ENCODE measurements at places on chromosomes 11 and 22.
A peak's percentile ranks its signal among the peaks of the same experiment; 100 is the strongest.

GRCh38 chr22:42225841-42226240 is 44.6 kb downstream of the TCF20 start:
- DNase-seq, result no peak

DNA sequence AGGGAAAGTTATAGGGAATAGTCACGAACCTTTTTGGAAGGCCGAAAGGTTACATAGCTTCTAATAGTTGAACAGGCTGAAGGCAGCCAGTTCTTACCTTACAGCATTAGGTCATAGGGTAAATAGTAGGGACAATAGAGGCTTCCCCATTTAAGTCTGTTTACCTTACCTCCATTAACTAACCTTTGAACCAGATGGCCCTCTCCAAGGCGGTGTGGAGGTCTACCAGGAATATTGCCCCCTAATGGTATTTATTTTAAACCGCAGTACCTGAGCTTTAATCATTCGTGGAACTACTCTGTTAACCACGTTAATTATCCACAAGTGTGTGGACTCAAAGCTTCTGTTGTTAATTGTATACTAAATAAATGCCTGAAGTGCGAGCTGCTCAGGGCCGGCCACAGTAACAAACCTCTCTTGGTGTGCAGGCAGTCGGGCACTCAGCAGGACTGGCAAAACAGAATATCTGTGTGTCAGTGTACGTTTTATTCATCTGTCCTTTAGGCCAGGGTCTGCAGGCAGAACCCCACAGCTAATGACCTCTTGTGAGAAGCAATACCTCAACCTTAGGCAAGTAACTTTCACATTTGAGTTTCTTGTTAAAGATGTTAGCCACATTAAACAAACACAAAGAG is 81.7 kb downstream of the PRCP start:
- DNase-seq, result no peak

DNA sequence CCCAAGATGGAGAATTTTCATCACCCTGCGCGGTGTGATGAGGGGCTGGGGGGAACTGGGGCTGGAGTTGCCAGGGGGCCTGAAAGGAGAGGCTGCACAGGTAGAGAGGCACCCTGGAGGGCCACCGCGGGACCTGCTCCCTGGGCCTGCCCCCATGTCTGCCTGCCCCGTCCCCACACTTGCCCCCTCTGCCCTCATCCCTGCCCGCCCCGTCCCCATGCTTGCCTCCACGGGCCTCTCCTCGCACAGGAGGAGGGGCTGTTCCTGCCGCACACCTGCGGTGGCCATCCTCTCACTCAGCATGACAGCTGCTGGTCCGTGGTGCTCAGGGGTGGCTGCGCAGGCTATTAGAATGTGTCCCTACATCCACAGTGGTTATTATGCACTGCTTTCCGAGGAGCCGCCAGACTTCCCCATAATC is 43.5 kb downstream of the LINC01488 start:
- DNase-seq, result no peak

GRCh38 chr11:87097582-87097981 is 59.8 kb downstream of the TMEM135 start:
- peak; percentile 45 for DNase-seq

DNA sequence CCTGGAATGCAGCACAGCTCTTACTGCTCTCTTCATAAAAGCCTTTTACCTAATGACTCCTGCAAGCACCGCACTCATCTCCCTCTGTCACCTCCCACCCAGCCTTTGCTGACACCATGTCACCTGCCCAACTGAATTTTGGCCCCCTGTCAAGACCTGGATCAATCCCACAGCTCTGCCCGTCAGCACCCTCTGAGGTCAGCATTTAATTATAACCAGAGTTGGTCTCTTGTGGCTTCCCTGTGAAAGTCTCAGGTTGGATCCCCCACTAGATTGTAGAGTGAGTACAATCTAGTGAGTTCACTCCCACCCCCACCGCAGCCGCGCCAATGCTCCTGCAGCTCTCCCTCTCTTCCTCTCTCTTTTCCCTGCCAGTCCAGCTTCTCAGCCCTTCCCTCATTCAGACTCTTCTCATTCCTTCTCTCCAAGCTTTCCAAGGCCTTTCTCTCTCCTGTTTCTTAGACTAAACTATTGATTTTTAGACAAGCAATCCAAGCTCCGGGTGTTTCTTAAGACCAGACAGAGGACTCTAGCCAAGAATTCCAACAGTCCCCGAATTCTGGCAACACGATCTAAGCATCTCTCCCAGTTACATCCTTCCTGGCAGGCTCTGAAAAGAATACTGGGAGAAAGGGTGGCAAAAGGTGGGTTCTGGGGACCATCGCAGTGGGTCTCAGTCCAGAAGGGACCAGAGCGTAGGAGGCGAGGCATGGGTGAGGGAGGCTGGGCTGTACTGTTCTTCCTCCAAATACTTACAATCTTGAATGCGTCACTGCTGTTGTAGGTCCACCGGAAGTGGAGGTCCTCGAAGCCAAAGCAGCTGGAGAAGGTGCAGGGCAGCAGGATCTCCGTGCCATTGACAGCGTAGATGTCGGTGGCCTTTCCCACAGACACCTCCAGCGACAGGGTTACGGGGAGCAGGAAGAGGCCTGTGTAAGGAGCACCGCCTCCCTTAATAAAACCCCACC is 8.0 kb downstream of the SCN4B start:
- DNase-seq, result no peak

- DNase-seq, result no peak
Observed at GRCh38 chr22:19843107-19843856, 11.4 kb downstream of the GNB1L start.

GRCh38 chr11:65429724-65430405 is 7.3 kb downstream of the NEAT1 start:
- DNase-seq, result peak; percentile 47

DNA sequence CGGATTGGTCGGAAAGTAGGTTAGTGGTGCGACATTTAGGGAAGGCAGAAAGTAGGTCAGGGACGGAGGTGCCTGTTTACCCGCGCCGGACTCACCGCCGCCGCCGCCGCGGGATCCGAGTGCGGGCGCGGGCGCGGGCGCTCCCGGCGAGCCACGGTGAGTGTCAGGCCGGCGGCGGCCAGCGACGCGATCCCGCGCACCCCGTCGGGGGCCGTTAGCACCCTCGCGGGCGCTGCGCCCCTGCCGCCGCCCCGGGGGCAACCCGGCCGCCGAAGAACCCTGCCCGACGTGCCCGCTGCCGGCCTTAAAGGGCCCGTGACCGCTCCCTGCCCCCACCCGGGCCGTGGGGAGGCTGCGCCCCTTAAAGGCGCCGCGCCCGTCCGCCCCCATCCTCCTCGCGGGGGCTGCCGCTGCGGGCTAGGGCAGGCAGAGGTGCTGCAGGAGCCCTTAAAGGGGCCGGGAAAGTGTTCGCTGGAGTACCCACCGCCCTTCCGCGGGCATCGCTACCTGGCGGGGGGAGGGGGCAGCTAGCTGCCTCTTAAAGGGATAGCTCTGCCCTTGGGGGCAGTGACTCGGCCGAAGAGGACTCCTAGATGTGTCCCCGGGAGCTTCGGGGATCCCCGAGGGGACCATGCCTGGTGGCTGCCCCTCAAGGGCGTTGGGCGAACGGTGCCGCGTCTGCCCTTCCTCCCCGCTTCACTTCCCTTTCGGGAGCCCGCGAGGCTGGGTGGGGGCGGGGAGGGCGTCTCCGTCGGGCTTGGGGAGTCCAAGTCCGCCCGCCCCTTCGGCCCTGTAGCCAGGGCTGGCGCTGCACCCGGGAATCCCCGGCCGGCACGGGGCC is at the start of gene BMAL1:
Gene BMAL1, plus strand, starts transcription at position 23 of the 841 bp plus-strand sequence. CDS start 76,519 bp downstream, outside the sequence.
- peak; percentile 37 for DNase-seq

Measured in CD4-positive, alpha-beta T cell treated with Interleukin-15 for 4 hours (primary cell).